Jurkat, Clone E6-1 (cell line): ENCODE measurements at places on chromosomes 16 and 17.
A peak's percentile ranks its signal among the peaks of the same experiment; 100 is the strongest.

DNA sequence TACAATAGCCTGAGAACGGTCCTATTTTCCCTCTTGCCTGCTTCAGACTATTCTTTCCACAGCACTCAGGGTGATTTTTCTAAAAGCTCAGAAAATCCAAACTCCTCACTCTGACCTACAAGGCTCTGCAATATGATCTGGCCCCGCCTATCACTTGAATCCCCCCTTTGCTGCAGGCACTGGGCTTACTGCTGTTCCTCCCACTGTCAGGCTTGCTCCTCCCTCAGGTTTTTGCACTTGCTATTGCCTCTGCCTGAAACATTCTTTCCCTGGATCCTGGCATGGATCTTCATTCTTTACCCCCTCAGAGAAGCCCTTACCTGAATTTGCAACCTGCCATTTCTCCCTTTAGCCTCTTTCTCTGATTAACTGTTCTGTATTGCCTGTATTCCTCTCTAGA is 52.3 kb downstream of the RPGRIP1L start:
- no peak for DNase-seq

- no peak for DNase-seq
These were observed 1.0 kb upstream of the RHOT1 start for GRCh38 chr17:32141258-32141657.

- no peak for DNase-seq
These were observed 263.9 kb downstream of the TOX3 start for GRCh38 chr16:52283018-52283417.

DNA sequence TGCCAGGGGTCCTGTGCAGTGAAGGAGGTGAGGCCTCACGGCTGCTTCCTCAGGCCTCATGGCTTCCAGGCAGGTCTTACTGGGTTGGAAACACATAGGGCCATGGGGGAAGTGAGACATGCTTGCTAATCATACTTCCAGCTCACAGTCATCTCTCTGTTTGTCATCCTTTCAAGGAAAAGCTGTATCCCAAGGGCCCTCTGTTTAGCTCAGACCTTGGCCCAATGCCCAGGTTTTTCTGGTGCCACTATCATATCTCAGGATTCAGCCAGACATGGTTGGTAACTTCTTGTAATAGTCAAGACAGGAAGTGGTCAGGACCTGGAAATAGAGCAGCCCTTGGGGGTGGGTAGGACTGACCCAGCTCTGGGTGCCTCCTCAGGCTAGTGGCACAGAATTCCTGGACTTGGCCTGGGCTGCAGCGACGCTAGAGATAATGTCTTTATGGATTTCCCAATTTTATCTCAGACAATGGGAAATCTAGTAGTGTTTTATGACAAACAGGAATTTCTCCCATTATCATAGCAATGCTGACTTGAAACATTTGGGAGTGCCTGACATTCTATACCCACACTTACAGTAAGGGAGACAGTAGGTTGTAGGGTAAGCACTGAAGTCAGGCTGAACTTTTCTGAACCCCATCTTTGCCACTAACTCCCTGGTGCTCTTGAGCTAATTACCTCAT is 13.5 kb upstream of the ITGB3 start:
- no peak for DNase-seq

DNA sequence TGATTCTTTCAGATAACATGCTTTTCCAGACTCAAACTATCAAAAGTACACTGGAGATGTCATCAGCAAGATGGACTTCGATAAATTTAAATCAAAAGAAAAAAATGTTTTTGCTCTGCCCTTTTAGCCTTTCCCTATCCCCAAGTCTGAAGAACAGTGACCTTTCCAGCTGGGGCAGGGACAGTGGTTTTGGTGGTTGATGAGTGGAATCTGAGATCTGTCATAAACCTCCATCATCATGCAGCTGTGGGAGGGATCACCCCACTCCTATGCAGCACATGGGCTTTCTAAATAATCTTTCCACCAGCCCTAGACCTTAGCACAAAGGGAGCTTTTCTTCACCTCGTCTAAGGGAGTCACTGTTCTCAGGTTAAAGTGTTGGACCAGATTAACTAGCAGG is 869.5 kb upstream of the SOX9 start:
- no peak for DNase-seq

DNA sequence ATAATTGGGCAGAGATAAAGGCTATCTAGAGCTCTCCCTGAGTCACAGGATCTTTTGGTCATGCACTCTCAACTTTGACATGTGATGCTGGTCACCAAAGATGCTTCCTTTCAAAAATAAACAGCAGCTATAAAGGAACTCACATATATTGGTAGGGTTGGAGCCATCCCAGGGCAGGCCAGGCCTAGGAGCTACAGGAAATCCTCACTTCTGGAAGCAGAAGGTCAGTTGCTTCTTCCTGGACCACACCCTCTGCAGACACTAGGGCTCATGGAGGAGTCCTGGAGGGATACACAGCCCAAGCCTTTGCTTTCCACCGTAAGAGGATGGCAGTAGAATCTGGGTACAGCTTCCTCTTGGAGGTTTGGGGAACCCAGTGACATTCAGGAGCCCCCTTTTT is 24.6 kb downstream of the SOST start:
- DNase-seq: no peak

GRCh38 chr16:28300327-28300726 is 8.0 kb downstream of the SBK1 start:
- no peak for DNase-seq

- no peak for DNase-seq
These were observed 252.4 kb downstream of the GRIN2A start for GRCh38 chr16:9929836-9930235.

DNA sequence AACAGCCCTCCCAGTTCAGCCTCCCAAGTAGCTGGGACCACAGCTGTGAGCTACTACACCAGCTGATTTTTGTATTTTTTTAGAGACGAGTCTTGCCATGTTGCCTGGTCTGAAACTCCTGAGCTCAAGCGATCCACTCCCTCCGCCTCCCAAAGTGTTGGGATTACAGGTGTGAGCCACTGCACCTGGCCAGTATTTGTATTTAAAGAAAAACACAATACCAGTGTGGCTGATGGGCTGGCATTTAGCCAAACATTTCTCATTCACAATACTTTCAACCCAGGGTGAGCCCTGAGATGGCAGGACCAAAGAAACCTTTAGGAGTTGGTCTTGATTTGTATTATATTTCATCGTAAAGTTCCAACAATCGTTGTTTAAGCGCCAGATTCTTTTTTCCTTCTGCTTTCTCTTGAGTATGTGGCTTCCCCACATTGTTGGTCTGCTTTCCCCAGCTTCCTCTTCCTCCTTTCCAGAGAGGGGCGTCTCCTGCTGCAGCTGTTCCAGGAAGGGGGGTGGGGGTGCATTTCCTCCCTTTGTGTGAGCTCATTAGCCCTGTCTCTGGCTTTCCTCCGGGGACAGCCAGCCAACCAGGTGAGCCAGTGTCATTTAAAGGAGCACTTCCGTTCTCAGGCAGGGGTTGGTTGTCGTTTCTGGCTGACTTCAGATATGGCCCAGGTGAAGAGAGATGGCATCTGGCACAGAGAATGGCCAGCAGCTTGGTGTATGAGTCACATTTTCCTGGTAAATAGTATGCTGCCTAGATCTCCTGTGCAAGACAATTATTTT is 79.9 kb downstream of the GPRC5B start:
- DNase-seq: peak; percentile 68

DNA sequence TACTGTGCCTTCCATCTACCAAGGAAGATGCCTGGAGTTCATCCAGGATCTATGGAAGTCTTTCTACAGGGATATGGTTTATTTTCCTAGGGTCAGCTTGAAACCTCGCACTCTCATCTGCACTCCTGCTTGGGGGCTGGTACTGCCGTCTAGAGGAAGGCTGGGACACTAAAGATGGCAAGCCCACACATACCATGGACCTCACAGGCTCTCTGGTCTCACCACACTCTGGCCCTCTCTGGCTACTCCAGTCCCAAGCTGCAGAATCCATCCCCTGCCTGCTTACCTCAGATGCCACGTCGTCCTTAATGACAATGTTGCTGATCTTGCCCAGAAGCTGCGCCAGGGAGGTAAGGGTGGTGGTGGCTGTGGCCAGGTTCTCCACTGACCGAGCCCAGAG is 2.1 kb upstream of the UNC119 start:
- no peak for DNase-seq

DNA sequence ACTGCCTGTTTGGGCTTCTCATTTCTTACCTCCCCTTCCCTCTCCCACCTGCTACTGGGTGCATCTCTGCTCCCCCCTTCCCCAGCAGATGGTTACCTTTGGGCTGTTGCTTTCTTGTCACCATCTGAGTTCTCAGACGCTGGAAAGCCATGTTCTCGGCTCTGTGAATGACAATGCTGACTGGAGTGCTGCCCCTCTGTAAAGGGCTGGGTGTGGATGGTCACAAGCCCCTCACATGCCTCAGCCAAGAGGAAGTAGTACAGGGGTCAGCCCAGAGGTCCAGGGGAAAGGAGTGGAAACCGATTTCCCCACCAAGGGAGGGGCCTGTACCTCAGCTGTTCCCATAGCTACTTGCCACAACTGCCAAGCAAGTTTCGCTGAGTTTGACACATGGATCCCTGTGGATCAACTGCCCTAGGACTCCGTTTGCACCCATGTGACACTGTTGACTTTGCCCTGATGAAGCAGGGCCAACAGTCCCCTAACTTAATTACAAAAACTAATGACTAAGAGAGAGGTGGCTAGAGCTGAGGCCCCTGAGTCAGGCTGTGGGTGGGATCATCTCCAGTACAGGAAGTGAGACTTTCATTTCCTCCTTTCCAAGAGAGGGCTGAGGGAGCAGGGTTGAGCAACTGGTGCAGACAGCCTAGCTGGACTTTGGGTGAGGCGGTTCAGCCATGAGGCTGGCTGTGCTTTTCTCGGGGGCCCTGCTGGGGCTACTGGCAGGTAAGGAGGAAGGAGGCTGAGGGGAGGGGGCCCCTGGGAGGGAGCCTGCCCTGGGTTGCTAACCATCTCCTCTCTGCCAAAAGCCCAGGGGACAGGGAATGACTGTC is at the start of gene CD68:
TSS of gene CD68 (plus strand) at position 638 of the 833 bp plus-strand sequence. CDS start at position 678, 40 bp downstream.
- DNase-seq: peak; percentile 65

DNA sequence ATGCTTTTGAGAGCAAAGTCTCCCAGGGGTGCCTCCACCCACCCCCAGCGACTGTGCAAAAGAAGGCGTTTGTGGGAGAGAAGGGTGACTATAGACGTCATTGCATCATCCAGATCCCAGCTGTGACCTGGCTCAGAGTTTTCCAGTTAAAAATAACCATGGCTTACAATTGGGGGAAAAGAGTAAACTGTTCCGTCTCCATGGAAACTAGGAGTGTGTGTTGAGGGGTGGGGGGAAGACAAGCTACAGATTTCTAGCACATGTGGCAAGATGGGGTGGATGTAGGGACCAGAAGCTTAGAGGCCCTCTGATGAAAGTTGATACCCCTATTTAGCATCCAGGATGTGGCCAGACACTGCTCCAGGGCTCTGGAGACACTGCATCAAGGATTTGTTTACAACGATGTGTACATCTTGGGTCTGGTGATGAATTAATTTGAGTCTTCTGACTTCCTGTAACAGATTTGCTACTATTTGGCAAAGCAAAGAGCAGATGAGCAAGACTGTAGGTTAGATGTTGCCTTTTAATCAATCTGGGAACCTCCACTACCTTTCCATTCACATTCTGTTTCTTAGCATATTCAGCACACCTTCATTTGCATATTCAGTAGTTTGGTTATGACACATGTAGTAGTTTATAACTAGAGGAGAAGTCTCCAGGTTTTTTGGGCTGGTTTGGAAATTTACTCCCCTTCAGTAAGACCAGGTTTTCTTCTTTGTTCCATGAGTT is 6.2 kb upstream of the DUSP14 start:
- no peak for DNase-seq

- DNase-seq: no peak
These were observed 25.3 kb downstream of the IGF2BP1 start for GRCh38 chr17:49022391-49022941.

DNA sequence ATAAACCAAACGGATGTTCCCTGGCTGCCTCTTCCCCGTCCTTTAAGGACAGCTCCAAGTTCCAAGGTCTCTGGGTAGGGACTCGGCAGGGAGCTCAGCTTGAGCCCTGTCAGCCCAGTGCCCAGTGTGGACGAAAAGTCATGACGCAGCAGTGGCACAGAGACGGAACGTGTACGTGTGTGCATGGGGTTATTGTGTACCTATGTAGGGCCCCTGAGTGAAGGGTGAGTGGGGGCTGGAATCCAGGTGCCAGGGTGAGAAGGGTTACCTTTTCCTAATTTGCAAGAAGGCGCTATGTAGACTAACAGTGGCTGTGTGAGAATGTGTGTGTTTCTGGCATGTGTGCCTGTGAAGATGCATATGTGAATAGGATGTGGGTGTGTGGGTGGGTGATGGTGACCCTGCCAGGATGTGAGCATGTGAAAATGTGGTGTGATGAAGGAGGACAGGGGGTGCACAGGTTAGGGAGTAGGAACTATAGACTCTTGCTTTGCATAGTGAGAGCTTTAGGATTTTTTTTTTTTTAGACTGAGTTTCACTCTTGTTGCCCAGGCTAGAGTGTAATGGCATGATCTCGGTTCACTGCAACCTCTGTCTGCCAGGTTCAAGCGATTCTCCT is 6.0 kb downstream of the SCN4A start:
- DNase-seq: peak; percentile 54

DNA sequence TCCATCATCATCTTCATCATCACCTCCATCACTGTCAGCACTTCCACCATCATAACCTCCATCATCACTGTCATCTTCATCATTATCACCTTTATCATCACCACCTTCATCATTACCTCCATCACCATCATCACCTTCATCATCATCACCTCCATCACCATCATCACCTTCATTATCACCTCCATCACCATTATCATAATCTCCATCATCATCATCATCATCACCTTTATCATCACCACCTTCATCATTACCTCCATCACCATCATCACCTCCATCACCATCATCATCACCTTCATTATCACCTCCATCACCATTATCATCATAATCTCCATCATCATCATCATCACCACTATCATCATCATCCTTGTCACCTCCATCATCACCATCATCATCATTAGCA is 309.7 kb downstream of the HAPSTR1 start:
- no peak for DNase-seq

- no peak for DNase-seq
These were observed 11.3 kb downstream of the DNAAF1 start for GRCh38 chr16:84156342-84156784.

- DNase-seq: no peak
These were observed 11.8 kb downstream of the ADGRG3 start for GRCh38 chr16:57679767-57680482.

DNA sequence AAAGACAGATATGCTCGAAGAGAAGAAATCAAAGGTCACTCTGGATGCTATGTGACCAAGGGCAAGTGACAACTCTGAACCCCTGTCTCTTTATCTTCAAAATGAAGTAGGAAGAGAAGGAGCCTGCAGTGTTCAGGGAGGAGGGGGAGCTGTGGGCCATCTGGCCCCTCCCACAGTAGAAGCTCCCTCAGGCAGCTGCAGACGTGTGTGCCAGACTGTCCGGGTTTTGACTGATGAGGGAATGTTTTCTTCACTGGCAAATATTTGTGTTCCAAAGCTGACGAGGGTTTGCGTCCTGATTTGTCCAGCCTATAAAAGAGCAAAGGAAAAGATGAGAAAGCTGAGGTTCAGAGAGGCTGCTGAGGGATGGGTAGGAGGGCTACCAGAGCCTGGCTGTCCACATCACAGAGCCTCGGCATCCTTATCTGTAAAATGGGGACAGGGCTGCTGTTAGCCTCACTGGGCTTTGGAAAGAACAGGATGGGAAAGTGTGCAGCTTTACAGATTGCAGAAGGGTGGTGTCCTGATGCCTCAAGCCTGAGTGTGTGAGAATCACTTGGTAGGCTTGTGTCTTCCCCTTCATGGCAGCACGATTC is 1.8 kb upstream of the GINS2 start:
- DNase-seq: no peak
